Panc1 (cell line): ENCODE measurements at places on chromosomes 1 and 21. TPM values are rescaled to one million over a fixed set of nuclear protein-coding genes. Genes with fewer than 3 reads are reported as not detected.

GRCh38 chr1:72326494-72326893, 44.2 kb upstream of the NEGR1 start:
- no peak overlapping the region for H3K4me3 ChIP-seq
- DNase-seq: no peak
- H3K27me3 ChIP-seq: no peaks in the 10 kb centered on the region
- no peaks in the 10 kb centered on the region for H3K36me3 ChIP-seq

GRCh38 chr1:15674386-15675159, 9.5 kb upstream of the PLEKHM2 start:
- no peak overlapping the region for H3K4me3 ChIP-seq
- H3K36me3 ChIP-seq: no peaks in the 10 kb centered on the region
- DNase-seq: no peak
- H3K4me1 ChIP-seq: no peaks in the 10 kb centered on the region

- no peak overlapping the region for H3K4me3 ChIP-seq
- H3K27me3 ChIP-seq: no peaks in the 10 kb centered on the region
- no peaks in the 10 kb centered on the region for H3K36me3 ChIP-seq
- peaks cover 31% of the 10 kb centered on the region for H3K4me1 ChIP-seq
- peak overlapping the region; percentile 80 for H3K27ac ChIP-seq
Measured at GRCh38 chr1:26126321-26127084, 14.9 kb downstream of the PDIK1L start.

GRCh38 chr1:180185281-180185680, 30.6 kb downstream of the QSOX1 start:
- no peak overlapping the region for H3K4me3 ChIP-seq
- H3K4me1 ChIP-seq: no peaks in the 10 kb centered on the region
- no peaks in the 10 kb centered on the region for H3K36me3 ChIP-seq
- no peak overlapping the region for H3K27ac ChIP-seq
- H3K27me3 ChIP-seq: no peaks in the 10 kb centered on the region

DNA sequence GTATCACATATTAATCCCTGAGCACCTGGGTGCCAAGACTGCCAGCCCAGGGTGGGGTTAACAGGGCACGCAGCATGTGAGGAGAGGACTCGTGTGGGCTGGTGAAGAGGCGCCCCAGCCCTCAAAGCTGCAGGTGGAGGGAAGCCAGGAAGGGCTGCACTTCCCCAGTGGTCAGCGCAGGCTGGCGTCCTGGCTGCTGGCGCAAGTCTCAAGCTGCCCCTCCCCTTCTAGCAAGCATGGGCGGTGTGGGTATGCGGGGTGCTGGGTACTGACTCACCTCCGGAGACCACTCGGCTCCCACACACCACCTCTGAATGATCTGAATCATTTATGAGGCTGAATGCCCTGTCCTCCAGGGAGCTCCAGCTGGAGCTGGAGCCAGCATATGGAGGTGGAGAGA, 44.0 kb downstream of the EIF2D start:
- no peaks in the 10 kb centered on the region for H3K4me1 ChIP-seq
- DNase-seq: no peak
- no peaks in the 10 kb centered on the region for H3K36me3 ChIP-seq
- no peak overlapping the region for H3K27ac ChIP-seq
- no peaks in the 10 kb centered on the region for H3K27me3 ChIP-seq

DNA sequence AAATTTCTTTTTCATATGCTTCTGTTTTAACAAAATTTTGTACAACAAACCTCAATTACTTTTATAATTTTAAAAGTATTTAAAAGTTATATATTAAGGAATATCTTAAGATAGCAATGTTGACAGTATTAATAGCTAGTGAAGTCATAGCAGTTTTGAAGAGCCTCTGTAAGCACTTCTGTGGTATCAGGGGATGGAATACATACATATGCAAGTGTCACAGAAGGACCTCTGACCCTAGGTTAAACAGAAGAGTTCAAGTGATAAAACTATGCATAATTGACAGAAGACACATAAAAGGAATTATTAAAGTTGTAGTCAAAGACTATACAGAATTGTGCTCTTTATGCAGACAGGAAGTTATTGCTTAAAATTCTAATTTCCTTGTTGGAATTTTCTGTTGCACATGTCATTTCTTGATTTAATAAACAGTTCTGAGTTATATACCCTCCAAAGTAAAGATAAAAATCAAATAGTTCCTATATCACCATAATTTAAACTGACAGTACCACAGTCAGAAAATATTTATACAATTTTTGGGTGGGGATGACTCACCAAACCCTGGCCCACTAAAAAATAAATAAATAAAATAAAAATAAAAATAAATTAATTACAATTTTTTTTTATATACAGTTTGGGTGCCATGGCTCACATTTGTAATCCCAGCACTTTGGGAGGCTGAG, 27.1 kb downstream of the IPP start:
- H3K27ac ChIP-seq: no peak overlapping the region
- H3K27me3 ChIP-seq: no peaks in the 10 kb centered on the region
- no peak overlapping the region for H3K4me3 ChIP-seq

- H3K4me3 ChIP-seq: no peak overlapping the region
- peak overlapping the region; percentile 100 for H3K27ac ChIP-seq
- DNase-seq: no peak
- peaks cover 2% of the 10 kb centered on the region; the same call in 1 of the 2 replicates for H3K36me3 ChIP-seq
- no peaks in the 10 kb centered on the region for H3K27me3 ChIP-seq
- peaks cover 91% of the 10 kb centered on the region for H3K4me1 ChIP-seq
Measured at GRCh38 chr1:218366322-218367052, 21.4 kb downstream of the TGFB2 start.

GRCh38 chr1:94608142-94608851, 66.7 kb upstream of the F3 start:
- DNase-seq: no peak
- H3K4me1 ChIP-seq: no peaks in the 10 kb centered on the region; the same call in 1 of the 2 replicates
- H3K27ac ChIP-seq: no peak overlapping the region
- no peak overlapping the region for H3K4me3 ChIP-seq
- H3K36me3 ChIP-seq: no peaks in the 10 kb centered on the region
- no peaks in the 10 kb centered on the region for H3K27me3 ChIP-seq

GRCh38 chr1:165524639-165525285, 19.0 kb upstream of the LRRC52 start:
- H3K4me1 ChIP-seq: no peaks in the 10 kb centered on the region
- H3K4me3 ChIP-seq: no peak overlapping the region
- no peak overlapping the region for H3K27ac ChIP-seq
- H3K27me3 ChIP-seq: no peaks in the 10 kb centered on the region

- H3K27me3 ChIP-seq: no peaks in the 10 kb centered on the region
- no peaks in the 10 kb centered on the region for H3K4me1 ChIP-seq
- no peaks in the 10 kb centered on the region for H3K36me3 ChIP-seq
- H3K4me3 ChIP-seq: no peak overlapping the region
- no peak overlapping the region for H3K27ac ChIP-seq
Measured at GRCh38 chr1:69595486-69595885, 27.8 kb downstream of the LRRC7 start.

DNA sequence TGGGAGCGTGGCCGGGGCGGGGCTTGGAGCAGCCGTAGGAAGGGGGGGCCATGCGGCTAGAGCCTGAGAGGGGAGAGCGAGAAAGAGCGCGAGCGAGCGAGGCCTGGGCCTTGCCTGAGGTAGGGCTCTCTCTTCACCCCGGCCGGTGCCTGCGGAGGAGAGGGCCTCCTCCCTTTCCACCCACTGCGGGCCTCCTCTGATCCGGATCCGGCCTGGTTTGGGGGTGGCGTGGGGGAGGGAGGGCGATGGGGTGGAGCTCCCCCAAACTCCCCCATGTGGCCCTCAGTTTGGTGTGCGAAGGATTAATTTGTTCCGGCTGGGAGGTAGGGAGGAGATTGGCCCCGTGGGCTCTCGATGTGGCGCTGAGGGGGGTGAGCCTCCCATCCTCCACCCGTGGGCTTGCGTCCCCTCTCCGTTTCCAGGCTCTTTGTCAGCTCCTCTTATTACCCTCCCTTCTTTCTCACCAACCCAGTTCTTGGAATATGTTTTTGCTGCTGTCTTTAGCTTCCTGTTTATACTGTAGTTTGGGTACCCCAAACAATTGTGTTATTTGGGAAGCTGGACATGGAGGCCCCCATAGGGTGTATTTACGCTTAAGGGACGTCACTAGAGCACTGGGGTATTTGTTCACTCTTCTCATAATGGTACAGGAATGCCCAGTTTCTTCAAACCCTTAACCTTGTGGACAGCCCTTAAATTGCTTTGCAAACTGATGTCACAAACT, 685 bp downstream of the UBAP2L start:
- DNase-seq: no peak
- peak overlapping the region; percentile 99 for H3K27ac ChIP-seq
- H3K27me3 ChIP-seq: no peaks in the 10 kb centered on the region
- H3K36me3 ChIP-seq: peaks cover 40% of the 10 kb centered on the region

GRCh38 chr1:198656500-198656932, 17.7 kb downstream of the PTPRC start:
- H3K4me3 ChIP-seq: no peak overlapping the region
- no peaks in the 10 kb centered on the region for H3K27me3 ChIP-seq
- H3K36me3 ChIP-seq: no peaks in the 10 kb centered on the region; the same call in 1 of the 2 replicates
- peaks cover 7% of the 10 kb centered on the region; the same call in 1 of the 2 replicates for H3K4me1 ChIP-seq
- DNase-seq: no peak

Gene KCNE1
- not detected for total RNA-seq

Gene OPTC
- not detected for total RNA-seq

Gene TMEM39B
- total RNA-seq: 35.0 TPM

Gene OR2AK2
- not detected for total RNA-seq

Gene TIE1
- 0.28 TPM for total RNA-seq
